ENCODE measurements at places on chromosomes 6 and 20. TPM values are rescaled to one million over a fixed set of nuclear protein-coding genes. Genes with fewer than 3 reads are reported as not detected.

- DNase-seq: no peak
These were observed 10.5 kb upstream of the CLDN20 start for GRCh38 chr6:155253337-155253736.

DNA sequence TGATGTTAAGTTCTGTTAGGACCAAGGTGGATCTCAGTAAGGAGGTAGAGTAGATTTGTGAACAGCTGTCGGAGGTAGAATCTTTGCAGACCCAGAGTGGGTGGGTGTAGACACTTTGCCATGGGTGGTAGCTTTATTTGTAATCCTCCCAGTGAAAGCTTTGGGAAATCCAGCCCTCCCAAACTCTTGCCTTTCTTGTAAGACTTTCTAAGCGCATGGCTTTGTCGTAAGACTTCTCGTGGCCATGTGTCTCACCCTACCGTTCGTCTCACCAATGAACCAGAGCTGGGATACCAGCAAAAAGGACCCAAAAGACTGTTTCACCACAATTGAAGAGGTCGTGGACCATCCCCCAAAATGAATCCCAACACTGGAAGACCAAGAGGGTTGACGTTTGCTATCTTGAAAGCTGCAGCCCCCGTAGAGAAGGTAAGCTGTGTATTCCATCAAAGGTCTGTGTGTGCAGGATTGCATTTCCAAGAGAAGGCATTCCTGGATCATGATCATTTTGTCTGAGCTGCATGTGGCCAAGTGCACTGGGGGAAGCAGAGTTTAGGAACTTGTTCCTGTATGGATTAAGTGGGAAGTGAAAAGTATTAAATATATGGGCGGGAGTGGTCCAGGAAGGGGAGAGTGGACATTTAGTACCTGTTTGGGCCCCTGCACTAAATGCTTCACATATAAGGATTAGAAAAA lies 5.8 kb upstream of the TMEM14A start:
- DNase-seq: no peak

GRCh38 chr6:14883921-14884320 lies 361.9 kb upstream of the JARID2 start:
- no peak for DNase-seq

GRCh38 chr6:93293872-93294271 lies 125.5 kb downstream of the EPHA7 start:
- DNase-seq: no peak

DNA sequence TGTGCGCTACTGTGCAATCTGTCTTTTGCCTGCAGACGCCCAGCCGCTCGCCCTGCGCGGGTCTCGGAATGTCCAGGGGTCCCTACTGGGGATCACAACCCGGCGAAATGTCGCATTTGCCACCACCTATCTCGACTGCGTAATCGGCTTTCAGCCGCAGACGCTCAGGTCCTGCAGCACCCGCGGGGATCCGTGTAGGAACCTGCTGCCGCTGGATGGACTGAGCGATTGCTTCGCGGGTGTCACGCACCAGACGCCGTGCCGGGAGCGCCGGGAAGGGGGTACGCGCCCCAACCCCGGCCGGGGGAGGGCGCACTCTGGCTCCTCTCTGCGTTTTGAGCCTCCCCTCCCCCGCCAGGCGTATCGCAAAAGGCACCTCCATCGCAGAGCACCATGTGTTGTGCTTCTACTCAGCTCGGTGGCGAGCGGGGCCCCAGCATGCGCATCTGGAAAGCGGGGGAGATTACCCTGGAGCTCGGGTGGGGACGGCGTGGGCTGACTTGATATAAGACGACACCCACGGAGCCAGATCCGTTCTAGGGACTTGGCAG lies 747 bp upstream of the PTPRA start:
- DNase-seq: no peak

EYS gene
- under 0.01 TPM for total RNA-seq

EYA2 gene
- total RNA-seq: 3.1 TPM

CDH22 gene
- 0.69 TPM for total RNA-seq

SPEF1 gene
- not detected for total RNA-seq

DNA sequence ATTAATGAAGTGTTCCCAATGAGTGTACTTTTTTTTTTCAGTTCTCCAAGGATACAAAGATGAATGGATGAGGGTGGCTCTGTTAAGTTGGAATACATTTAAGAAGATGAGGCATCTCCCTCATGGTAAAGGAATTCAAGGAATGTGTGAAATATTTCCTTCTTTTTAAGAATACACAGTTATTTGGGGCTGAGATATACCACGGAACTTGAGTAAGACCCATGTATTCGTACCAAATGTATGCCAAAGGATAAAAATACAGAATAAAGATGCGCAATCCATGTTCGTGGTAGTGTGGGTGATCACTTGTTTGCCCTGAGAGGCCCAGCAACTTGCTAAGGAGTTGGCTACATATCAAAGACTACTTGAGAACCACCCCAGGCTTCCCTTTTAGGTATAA lies 164.2 kb upstream of the TCF21 start:
- DNase-seq: no peak

STX11 gene
- total RNA-seq: 5.3 TPM

EEF1A1 gene
- total RNA-seq: 6,828 TPM

GRCh38 chr6:4971851-4972250 lies 32.0 kb downstream of the RPP40 start:
- peak; percentile 68 for DNase-seq

DNA sequence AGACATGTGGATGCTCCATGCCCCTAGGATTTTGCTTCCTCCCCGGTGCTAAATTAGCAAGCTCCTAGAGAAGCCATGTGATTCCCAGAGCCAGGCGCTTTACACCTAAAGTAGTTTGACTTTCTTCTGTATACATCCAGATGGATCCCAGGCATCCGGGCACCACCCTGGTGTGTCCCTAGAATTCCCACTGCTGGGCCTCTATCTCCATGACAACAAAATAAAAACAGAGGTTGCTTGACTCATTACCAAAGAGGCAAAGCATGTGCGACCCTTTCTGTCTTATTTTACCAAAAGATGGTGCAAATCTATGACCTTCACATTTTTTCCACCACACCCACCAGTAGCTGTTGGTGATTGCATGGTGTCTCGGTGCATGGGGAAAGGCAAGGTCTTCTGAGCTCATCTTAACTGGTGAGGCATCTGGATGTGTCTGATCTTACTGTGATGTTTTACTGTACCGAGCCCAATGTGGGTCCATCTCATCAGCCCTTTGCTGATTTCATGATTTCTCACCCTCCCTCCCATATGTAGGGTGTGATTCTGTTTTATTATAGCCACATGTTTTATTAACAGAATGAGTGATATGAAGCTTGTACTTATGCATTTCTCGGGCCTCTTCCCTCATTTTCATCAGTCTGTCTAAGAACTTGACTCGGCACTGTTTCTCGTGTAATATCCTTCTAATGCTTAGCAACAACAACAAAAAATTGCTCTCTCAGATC lies 27.4 kb upstream of the VAPB start:
- DNase-seq: no peak

- DNase-seq: no peak
These were observed 234.6 kb upstream of the ID4 start for GRCh38 chr6:19602434-19603013.

WFDC12 gene
- total RNA-seq: not detected

DNA sequence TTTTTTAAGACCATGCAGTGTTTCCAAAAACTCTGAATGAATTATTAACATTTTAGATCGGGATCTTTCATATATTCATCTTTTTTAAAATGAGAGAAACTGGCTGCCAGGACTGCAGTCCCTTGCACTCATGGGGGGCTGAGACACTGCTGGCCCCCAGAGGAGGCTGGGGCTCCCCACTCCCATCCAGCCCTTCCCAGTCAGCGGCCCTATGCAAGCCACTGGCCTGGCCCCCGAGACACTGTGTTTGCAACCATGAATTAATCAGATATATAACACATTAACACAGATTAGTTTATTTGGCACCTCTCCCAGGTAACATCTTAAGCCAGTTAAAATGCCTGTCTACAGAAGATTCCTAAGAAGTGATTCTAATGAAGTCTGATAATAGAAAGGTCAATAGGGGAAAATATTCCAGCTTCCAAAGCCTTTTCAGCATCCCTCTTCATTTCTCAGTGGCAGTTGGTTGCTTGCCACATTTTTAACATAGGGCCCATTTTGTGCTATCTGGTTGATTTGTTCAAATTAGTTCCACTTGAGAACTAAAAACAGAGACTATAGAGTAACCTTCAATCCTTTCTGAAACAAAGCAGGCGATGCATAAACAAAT lies 184.4 kb upstream of the FBXL4 start:
- peak; percentile 31 for DNase-seq

- DNase-seq: no peak
These were observed 67.1 kb downstream of the SCAF8 start for GRCh38 chr6:154800338-154800737.

GRCh38 chr6:127458817-127459216 lies 372 bp downstream of the KIAA0408 start:
- no peak for DNase-seq

DNA sequence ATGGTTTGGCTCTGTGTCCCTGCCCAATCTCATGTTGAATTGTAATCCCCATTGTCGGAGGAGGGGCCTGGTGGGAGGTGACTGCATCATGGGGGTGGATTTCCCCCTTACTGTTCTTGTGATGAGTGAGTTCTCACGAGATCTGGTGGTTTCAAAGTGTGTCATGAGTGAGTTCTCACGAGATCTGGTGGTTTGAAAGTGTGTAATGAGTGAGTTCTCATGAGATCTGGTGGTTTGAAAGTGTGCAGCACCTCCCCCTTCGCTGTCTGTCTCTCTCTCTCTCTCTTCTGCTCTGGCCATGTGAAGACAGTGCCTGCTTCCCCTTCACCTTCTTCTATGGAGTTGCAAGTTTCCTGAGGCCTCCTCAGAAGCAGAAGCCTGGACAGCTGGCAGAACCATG lies 87.6 kb downstream of the MYLK4 start:
- peak; percentile 42 for DNase-seq

- no peak for DNase-seq
These were observed 74.4 kb upstream of the GATA5 start for GRCh38 chr20:62550087-62550632.

TMEM30A gene
- total RNA-seq: 88.0 TPM

GRCh38 chr20:59993736-59994430 lies 35.7 kb downstream of the CDH26 start:
- peak; percentile 50 for DNase-seq

COX4I2 gene
- 7.1 TPM for total RNA-seq

EDN1 gene
- total RNA-seq: 5.4 TPM

DNA sequence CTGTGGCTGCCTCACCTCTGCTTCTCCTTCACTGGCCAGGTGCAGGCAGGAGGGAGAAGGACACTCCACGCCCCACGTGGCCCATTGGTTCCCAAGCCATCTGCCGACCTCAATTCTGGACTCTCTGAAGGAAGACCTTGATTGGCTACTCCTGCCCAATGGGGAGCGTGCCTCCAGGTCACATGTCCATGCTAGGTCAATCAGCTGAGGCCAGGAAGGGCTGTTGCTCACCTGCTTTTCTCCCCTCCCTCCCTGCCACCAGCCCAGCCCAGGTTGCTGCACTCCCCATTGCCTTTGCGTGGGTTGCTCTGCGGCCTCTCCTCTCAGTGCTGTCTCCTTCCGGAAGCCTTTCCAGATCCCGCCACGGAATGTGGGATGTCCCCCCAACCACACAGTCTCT lies 21.9 kb upstream of the CDH4 start:
- no peak for DNase-seq

DNA sequence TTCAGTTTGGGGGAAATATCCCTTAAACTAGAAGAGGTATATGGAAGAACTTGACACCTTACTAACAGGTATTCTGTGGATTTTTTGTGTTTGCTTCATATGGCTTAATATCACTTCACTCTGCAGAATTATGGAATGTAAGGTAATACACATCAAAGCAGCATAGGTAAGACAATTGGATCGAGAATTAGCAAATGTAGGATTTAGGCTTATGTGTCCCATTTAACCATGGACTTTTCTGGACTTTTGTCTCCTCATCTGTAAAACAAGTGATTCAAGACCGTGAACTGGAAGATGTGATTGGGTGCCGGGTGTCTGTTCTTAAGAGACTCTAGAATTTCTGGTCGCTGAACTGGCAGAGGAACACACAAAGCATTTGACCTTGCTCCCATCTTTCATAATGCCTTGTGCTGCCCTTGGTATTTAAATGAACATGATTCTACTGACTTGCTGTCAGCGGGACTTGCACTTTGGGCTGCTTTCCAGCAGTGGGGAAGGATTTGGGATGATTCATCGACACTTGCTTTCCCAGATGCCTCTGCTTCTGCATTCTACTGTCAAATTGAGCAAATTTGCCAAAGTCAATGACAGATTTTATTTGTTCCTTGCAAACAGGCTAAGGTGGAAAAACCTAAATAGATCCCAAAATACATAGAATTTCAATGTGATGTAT lies 199.8 kb downstream of the PLCB1 start:
- no peak for DNase-seq

DNA sequence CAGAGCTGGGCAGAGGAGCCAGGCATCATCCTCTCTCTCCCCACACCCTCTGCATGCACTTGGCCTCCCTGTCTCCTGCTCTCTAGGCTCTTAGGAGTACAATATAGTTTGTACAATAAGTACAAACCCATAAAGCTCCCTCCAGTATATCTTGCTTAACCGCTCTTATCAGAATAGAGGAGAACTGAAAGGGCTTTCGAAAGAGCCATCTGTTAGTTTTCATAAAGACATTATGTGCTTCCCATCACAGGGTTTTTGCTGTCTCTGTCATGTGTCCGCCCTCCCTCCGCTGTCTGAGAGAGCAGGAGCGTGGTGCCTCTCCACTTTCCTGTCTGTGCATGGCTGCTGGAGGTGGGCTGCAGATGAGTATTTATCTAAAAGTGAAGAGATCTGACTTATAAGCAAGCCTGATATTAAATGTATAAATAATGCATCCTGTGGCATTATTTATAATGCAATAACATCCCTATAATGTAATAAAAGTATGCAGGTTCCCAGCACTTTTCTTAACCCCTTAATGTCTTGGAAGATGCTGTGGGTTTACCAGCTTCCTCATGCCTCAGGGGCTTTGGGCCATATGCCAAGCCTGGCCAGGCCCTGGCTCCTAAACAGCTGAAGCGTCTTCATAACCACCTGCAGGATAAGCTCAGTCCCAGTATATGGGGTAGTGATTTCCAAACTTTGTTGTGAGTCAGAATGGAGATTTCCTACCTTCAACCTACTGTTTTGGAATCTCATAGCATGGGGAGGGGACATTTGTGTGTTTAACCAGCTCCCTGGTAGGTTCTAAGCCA lies 297.1 kb downstream of the DHX35 start:
- no peak for DNase-seq

DNA sequence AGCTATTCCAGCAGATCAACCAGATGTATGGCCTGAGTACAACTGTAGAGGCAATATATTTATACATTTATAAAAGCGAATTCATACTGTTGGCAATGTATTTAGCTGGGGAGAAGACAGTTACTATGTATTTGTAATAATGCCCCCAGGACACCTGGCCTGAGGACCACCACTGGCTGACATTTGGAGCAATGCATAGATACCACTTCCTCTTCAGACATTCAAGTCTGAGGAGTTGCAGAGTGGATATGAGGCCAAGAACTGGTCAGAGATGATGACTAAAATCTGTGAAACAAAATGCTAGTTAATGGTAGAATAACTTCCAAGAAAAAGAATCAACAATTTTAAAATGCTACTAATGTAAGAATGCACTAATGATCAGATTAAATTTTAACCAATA lies 462.3 kb downstream of the CDC5L start:
- no peak for DNase-seq

Data from esophagus muscularis mucosa (tissue), 4 donors.